ENCODE measurements at places on chromosomes 3 and 15.

DNA sequence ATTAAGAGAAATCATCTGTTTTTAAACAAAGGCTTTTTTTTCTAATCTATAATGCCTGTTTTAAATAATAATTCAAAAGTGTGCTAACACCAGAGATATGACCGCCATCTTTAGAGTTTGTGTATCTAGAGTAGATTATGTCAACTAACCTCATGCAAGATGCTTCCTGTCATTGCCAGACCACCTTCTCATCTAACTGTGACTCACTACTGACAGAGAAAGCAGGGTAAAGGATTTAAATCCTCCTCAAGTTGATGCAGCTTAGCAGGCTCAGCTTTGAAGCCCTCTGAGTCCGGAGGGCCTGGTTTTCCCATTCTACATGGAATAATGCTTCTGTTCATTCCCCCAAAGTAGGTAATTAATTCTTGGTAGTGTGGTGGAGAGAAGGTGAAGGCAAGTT is 108.5 kb downstream of the ECT2 start:
- no peak for DNase-seq

DNA sequence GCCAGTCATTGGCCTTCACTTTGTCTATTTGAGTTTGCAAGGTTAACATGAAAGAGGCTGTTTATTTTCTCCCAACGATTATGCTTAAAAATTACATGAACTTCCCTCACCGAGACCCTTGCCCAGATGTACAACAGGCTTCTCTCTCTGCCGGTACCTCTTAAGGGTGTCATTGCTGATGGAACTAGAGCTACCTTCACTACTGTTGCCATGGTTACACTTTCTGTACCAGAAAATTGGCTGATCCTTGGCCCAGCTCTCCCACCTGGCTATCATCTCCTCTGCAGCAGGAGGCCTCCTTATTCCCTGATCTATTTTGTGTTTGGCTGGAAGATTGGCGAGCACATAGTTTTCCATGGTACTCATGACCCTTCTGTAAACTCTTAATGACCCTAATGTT is 24.0 kb upstream of the LIPC start:
- no peak for DNase-seq

GRCh38 chr3:177196456-177197040 is 734 bp downstream of the TBL1XR1 start:
- no peak for DNase-seq

- no peak for DNase-seq
Observed at GRCh38 chr3:144200466-144200865, 228.8 kb downstream of the DIPK2A start.

GRCh38 chr3:111519178-111519855 is 22.7 kb upstream of the CD96 start:
- no peak for DNase-seq

DNA sequence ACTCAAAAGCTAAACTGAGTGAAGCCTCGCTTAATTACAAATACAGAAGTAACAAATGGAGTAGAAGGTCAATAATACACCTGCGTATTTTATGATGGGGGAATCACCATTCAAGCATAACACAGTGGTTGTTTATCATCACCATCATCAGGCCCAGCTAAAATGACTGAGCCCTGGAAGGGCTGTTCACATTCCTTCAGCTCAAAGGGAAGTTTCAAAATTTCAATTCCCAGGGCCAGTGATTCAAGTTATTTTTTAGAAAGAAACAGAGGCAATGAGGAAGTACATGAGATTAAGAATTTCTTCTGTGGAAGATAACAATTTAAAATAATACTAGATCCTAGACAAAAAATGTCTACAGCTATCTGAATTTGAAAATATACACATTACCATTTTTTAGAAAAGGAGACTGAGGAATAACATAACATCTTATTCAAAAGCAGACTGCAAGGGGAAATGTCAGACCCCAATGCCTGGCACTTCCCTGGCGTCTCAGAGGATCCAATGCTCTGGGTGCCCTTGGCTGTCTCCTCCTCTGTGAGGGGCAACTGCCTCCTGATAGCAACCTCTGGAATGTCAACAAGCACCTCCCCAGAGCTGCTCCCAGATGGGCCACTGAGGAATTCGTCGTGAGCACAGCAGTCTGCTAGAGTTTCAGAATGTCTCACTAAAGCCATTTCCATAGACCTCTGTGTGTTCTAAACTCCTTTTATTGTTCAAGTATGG is 22.8 kb downstream of the EHD4 start:
- DNase-seq, result no peak

DNA sequence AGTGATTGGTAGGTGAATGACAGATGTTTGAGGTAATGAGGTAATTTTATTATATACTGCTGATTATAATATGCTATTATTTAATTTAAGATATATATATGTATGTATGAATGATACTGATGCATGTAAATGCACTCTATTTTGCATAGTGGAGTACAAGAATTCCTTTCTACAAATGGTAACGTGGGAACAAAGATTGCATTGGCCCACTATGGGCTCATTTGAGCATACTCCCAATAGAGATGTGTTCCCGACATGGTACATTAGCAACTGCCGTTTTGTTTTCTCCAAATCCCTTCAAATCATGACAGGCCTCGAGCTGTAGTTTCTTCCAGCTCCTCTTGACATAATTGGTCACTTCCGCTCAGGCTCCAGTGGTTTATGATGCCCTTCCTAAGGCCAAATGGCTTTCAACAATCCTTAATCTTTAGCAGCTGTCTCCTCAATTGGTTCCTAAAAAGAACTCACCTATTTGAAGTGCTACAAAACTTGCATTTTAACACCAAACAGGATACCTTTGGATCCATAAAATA is 266.1 kb downstream of the ADAMTSL3 start:
- no peak for DNase-seq

GRCh38 chr3:49806850-49807249 is 3.8 kb downstream of the INKA1 start:
- DNase-seq, result no peak

DNA sequence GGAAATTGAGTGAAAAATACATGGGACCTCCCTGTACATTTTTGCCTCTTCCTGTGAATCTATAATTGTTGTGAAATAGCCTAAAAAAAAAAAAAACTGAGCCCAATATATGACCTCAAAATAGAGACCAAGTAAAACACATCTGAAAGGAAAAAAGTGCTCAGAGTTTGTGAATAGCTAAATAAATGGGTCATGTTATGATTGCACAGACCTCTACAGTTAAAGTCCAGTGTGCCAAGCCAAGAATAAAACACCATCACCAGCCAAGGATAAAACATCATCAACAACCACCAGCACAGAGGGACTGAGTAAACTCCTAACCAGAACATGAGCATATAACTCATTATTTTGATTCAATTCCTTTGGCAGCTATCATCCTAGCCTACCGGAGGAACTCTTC is 115.6 kb upstream of the AGTR1 start:
- peak; percentile 70 for DNase-seq

- DNase-seq, result no peak
Observed at GRCh38 chr15:34318277-34319079, 19.1 kb downstream of the SLC12A6 start.

GRCh38 chr15:73677733-73678132 is 6.5 kb upstream of the CD276 start:
- DNase-seq, result no peak

GRCh38 chr3:142976621-142977398 is 13.3 kb upstream of the PAQR9 start:
- peak; percentile 51 for DNase-seq

GRCh38 chr3:85148036-85148435 is 189.2 kb downstream of the CADM2 start:
- DNase-seq, result no peak

DNA sequence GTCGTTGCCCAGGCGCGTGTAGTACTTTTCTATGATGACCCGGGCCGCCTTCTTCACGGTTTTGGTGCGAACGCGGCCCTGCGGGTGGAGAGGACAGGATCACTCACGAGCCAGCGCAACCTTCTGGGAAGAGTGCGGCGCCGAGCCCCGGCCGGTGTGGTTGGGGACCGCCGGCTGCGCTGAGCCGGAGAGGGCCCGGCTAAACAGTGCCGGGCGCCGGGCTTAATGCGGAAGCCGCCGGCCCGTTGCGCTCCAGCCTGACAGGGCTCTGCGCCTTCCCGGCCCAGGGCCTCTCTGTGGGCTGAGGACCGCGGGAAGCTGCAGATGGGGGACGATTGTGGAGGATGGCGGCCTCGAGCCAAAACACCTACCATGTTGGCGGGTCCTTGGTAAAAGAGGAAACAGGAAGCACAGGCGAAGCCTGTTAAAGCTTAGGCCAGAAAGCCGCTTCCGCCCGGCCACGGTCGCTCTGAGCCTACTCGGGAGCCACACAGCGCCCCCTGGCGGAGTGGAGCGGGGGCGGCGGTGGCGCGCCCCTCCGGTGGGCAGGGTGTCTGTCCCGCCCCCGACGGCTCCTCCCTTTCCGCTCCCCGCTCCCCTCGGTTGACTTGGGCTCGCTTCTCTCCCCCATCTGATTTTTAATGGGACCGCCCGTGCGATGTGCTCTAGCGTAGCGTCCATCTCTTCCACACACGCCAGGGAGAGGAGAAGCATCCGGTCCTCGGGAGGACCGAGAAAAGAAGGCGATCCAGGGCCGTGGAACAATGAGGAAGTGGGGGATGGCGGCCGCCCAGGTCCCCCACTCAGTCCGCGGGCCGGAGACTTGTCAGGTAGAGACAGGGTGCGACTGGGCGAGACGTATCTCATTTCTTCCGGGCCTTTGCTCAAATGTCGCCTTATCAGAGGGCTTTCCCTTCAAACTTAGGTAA is at the start of gene RPS17:
TSS of gene RPS17 (minus strand) at position 403 of the 929 bp plus-strand sequence. CDS start at position 374, 29 bp downstream.
- DNase-seq, result peak; percentile 83

DNA sequence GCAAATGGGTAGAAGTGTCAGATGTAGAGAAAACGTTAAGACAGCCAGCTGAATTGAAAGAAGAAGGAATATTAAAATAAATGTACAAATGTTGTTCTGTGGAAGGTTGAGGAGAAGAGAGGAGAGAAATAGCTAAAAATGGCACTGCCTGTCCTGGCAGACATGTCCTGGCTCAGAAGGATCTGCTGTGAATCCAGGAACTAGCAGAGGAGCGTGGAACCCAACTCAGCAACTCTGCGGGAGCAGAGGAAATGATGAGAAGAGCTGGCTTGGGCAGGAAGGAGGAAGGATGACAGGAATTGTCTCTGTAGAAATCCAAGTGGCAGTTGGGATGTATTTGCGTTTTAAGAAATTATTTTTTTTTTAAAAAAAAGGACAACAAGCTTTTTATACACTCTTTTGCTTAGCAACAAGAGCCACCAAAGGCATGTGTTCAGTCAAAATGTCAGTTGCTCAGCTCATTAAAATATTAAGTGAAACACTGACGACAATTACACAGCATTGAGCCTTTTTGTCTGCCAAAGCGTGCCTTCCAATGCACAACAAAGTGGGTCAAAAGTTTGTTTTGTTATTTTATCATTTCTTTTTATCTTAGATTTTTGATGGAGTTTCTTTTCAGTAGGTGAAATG is 16.1 kb downstream of the NANOGP8 start:
- DNase-seq, result no peak

GRCh38 chr15:55998478-55998877 is 5.1 kb upstream of the NEDD4 start:
- no peak for DNase-seq

DNA sequence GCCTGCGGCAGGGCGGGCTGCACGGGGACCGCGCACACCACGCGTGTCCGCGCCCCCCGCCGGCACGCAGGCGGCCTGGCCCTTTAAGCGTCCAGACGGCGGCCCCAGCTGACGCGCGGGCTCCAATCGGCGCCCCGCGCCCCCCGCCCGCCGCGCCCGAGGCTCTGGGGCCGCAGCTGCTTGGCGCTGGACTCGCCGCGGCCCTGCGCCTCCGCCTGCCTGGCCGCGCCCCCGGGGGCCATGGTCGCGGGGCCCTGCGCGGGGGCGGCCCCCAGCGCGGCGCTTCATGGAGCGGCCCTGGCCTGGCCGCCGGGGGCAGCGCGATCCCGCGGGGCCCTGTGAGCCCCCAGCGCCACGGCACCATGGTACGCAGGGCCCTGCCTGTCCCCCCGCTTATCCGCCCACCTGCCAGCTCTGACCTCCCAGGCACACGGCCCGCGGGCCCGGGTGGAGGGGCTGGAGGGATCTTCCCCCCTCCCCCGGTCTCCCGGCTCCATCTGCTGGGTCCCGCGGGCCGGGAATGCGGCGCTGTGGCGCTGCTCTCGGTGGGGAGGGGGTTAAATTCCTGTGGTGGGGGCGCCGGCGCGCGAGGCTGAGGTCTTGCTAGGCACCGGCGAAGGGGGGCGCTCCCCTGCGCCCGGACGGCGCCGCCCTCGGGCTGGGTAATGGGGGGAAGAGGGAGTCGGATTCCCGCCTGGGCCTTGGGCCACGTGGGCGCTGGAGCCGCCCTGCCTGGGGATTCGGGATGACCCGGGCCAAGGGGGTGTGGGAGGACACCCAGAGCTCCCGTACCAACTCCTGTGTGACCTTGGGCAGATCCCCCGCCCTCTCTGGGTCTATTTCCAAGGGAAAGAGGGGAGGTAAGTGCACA is 1.1 kb downstream of the ZBTB47 start:
- no peak for DNase-seq

DNA sequence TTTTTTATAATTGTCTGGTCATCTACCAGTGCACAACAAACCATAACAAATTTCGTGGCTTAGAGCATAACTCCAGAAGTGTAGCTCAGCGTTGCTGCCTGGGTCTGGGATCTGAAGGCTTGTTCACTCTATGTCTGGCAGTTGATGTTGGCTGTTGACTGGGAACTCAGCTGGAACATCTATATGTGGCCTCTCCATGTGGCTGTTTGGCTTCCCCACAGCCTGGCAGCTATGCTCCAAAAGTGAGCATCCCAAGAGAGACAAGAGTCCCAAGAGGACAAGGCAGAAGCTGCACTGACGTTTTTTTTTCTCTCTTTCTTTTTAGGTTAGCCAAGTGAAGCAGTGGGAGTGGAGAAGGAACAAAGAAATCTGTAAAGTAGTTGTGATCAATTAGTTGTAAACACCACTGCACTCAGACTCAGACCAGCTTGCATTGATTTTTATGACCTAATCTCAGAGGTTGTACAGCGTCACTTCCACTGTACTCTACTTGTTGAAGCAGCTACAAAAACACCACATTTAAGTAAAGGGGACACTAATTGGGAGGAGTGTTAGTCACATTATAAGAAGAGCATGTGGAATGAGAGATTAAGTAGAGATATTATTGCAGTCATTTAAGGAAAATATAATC is 2.5 kb upstream of the GPR176 start:
- DNase-seq, result no peak

DNA sequence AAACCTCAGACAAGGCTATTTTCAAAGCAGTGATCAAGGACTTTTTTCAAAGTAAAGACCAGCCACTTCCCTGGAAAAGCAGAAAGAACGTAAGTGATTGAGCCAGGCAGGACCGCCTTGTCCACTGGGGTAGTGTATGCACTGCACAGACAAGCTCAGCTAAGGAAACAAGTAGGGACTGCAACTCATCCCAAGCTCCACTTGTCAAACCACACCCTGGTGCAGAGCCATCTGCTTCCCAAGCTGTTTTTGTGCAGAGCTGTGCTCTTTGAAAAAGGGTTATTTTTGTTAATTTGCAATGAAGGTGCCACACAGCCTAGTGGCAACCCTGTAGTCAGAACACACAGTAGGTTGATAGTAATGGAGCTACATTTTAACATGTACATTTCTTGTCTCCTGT is 193.3 kb downstream of the ADAMTS9 start:
- DNase-seq, result no peak

Measured in ascending aorta (tissue), 2 donors.